Islet precursor cell (in vitro differentiated cells): ENCODE measurements at places on chromosomes 7 and 10.

- DNase-seq = no peak
Observed at GRCh38 chr7:101666741-101667140, 37.6 kb upstream of the MYL10 start.

GRCh38 chr7:92994901-92995300 is 122.9 kb downstream of the SAMD9 start:
- no peak for DNase-seq

DNA sequence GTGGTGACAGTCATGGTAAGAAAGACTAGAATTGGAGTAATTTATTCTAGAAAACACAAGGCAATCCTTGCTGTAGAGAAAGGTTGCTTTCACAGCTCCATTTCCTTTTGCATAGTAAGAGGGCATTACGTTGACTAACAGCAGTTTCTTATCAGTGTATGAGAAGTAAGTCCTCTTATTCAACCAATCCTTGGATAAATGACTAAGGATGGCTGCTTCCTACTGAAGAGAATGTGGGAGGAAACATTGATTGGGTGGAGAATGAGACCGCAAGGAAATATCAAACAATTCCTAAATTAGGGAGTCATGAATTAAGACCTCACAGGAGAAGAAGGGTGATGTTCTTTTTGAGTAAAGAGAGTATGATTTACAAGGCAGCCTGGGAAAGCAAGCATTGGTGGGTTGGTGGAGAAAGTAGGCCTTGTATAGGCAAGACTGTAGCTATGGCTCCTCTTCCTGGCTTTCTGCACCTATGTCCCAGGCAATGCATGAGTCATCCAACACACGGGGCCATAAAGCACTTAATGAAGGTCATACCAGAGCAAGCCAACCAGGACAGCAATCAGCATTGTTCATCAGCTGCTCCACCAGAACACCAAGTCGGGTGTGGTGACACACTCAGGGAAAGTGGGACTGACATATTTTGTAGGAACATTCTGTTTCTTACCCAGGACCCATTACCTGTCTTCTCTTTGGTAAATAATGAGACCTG is 5.6 kb downstream of the MGAM start:
- peak; percentile 92 for DNase-seq

DNA sequence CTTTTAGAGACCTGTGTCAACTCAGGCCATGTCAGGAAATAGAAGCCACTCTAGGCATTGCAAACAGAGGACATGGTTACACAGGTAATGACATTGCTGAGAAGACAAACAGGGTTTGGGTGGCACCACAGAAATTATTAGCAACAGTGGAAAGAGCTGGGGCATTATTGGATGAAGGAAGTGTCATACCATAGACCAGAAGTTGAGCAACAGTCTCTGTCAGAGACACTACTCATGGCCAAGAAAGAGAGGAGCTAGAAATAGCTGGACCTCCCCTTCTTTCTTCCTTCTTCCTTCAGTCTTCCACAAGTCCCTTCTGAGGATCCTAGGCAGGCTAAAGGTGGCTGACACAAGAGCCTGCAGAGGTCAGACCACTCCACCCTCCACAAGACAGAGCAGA is 4.2 kb upstream of the LIPA start:
- DNase-seq = no peak

DNA sequence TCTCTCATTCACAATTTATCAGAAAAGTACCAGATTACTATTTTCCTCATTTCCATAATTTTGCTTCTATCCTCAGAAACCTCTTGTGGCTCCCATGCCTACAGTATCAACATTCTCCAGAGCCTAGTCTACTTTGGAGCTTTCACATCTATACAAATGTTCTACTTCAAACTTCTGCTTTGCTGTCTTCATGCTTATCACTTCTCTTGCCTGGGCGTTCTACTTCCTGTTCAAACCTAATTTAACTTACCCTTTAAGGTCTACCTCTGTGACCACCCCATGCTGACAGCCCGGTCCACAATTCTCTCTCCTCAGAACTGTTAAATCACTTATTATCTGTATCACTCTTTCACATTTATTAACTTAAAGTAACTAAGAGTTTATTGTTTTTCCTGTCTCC is 6.1 kb upstream of the PTPN12 start:
- DNase-seq = no peak
